ENCODE measurements at places on chromosomes 7 and 10. TPM values are rescaled to one million over a fixed set of nuclear protein-coding genes. Genes with fewer than 3 reads are reported as not detected.

The TMEM139 gene
- total RNA-seq = 0.91 TPM

The ATP6V0E2 gene
- total RNA-seq = 65.2 TPM

The MRLN gene
- not detected for total RNA-seq

The NDUFB2 gene
- total RNA-seq = 285 TPM

The PTPN20 gene
- total RNA-seq = 3.7 TPM

The DNAH11 gene
- total RNA-seq = 0.33 TPM

The NKX6-2 gene
- total RNA-seq = 0.54 TPM

The SLC13A1 gene
- not detected for total RNA-seq

The LRRC17 gene
- total RNA-seq = not detected

The NCF1 gene
- 0.11 TPM for total RNA-seq

The ZFYVE27 gene
- total RNA-seq = 21.3 TPM

The PVRIG gene
- total RNA-seq = not detected

The NEUROG3 gene
- total RNA-seq = not detected

The C10orf105 gene
- total RNA-seq = not detected

The RADIL gene
- total RNA-seq = 1.7 TPM

The LEP gene
- not detected for total RNA-seq

The SPDYE2 gene
- total RNA-seq = not detected

The GPR37 gene
- total RNA-seq = 0.54 TPM

The SHTN1 gene
- total RNA-seq = 26.4 TPM

The LOXL4 gene
- 1.6 TPM for total RNA-seq

The FOXI2 gene
- not detected for total RNA-seq

The HMX2 gene
- not detected for total RNA-seq

The ADAM12 gene
- 4.9 TPM for total RNA-seq

The ZNF467 gene
- 1.1 TPM for total RNA-seq

The FKBP6 gene
- not detected for total RNA-seq

The ENTPD1 gene
- total RNA-seq = 0.16 TPM

The HOXA11 gene
- total RNA-seq = 0.56 TPM

The ABCA13 gene
- total RNA-seq = 0.06 TPM

The RELN gene
- 0.04 TPM for total RNA-seq

The KLF14 gene
- 0.02 TPM for total RNA-seq

The RAB19 gene
- not detected for total RNA-seq

The CALHM1 gene
- total RNA-seq = not detected

The VIPR2 gene
- 0.06 TPM for total RNA-seq

The CHAT gene
- not detected for total RNA-seq

The SCART1 gene
- total RNA-seq = 0.14 TPM

The C7orf33 gene
- not detected for total RNA-seq

The BMPER gene
- 4.6 TPM for total RNA-seq

The CCM2 gene
- 51.2 TPM for total RNA-seq

The POLR1F gene
- total RNA-seq = 17.4 TPM

The IL15RA gene
- 2.3 TPM for total RNA-seq
